Activated CD4-positive, alpha-beta T cell treated with anti-CD3 and anti-CD28 coated beads, Interleukin-2, amount 50 U/mL, for 48 hours (primary cell): ENCODE measurements at places on chromosomes 5 and 9.

GRCh38 chr5:151055336-151055735 lies 25.5 kb downstream of the TNIP1 start:
- no peak for DNase-seq

- no peak for DNase-seq
These were observed 56.9 kb downstream of the ANKRD55 start for GRCh38 chr5:56176155-56176798.

GRCh38 chr9:121398374-121398773 lies 28.3 kb upstream of the STOM start:
- no peak for DNase-seq

GRCh38 chr9:101225271-101225670 lies 159.5 kb downstream of the BAAT start:
- no peak for DNase-seq

GRCh38 chr9:133825555-133826218 lies 87.5 kb upstream of the SARDH start:
- DNase-seq, result no peak
